Stimulated activated CD8-positive, alpha-beta memory T cell treated with anti-CD3 and anti-CD28 coated beads, Interleukin-7, amount 100 ng/mL, for 48 hours (primary cell): ENCODE measurements at places on chromosomes 5 and 9.

- no peak for DNase-seq
Measured at GRCh38 chr5:151509836-151510235, 62.4 kb downstream of the SLC36A1 start.

DNA sequence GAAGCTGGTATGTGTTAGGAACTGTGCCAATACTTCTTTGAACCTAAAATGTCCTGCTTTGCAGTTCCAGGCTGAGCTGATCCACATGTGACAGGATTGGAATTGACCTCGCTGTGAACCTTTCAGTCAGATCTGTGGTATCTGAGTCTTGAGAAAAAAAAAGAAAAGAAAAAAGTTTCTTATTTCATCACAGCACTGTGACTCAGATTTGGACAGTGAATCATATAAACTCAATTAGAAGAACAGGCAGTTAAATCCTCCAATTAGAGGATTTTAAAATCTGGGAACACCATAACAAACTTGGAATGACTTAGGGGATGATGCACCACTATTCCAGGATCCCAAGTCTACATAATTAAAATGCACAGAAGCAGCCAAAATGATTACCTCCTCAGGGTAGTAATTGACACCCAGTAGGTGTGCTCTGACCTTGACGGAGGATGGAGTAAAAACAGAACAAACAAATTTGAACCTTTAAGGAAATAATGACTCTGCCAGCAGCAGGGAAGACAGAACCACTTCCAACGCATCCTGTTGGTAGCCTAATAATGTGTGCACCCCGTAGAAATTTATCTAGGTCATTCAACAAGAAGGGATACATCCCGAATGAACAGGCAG, 57.8 kb upstream of the RAI14 start:
- DNase-seq: no peak

GRCh38 chr9:26077860-26078259, 399.6 kb upstream of the TUSC1 start:
- no peak for DNase-seq

- DNase-seq: no peak
Measured at GRCh38 chr9:123353041-123353440, 3.0 kb upstream of the CRB2 start.

GRCh38 chr9:95505717-95506427, 10.9 kb downstream of the PTCH1 start:
- DNase-seq: no peak

- DNase-seq: no peak
Measured at GRCh38 chr9:91240596-91241165, 121.0 kb downstream of the AUH start.
